Calu3 (cell line): ENCODE measurements at places on chromosomes 5 and 9. TPM values are rescaled to one million over a fixed set of nuclear protein-coding genes. Genes with fewer than 3 reads are reported as not detected.

Gene LOX
- 3.6 and 8.7 TPM in 2 replicates for total RNA-seq

Gene ANKRD33B
- total RNA-seq: 2.9 and 3.6 TPM in 2 replicates

Gene TUSC1
- 5.1 and 6.8 TPM in 2 replicates for total RNA-seq

Gene SLC24A2
- total RNA-seq: not detected in 2 replicates

Gene ARID3C
- total RNA-seq: not detected in 2 replicates

Gene SPINK6
- not detected in 2 replicates for total RNA-seq

Gene SYK
- total RNA-seq: 14.8 and 16.3 TPM in 2 replicates

Gene PCDHGA1
- 0.29 TPM in 1 of 2 replicates, not detected in the other for total RNA-seq

GRCh38 chr5:639253-639530 is 27.1 kb downstream of the CEP72 start:
- no peaks in the 10 kb centered on the region for H3K27me3 ChIP-seq
- no peak overlapping the region for H3K27ac ChIP-seq
- H3K4me1 ChIP-seq: no peaks in the 10 kb centered on the region
- peaks cover 19% of the 10 kb centered on the region for H3K36me3 ChIP-seq

DNA sequence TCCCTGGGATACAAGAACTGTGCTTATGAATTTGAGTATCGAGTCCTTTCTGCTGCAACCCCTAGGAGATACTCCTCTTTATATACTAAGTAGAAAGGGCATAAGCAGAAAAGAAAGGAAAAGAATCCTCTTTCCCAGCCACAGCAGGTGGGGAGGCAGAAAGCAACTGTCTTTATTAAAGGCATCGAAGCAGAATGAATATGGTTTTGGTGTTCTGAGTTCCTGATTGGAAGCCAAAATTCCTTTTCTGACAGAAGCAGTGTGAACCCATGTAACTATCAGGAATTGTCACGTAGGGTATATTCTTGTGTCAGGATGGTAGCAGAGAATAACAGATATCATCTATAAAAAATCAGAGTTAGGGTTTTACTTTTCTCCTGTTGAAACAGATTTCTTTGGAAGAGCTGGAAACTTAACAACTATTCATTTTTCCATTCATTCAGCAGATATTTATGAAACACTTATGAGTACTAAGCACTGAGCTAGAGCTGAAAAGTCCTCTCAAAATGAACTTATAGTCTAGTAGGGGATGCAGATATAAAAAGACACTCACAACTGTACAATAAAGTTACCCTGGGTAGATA is 96.5 kb upstream of the LHFPL2 start:
- no peak overlapping the region for H3K4me3 ChIP-seq
- no peaks in the 10 kb centered on the region for H3K36me3 ChIP-seq
- peaks cover 12% of the 10 kb centered on the region for H3K4me1 ChIP-seq
- H3K27me3 ChIP-seq: peaks cover 10% of the 10 kb centered on the region
- no peak for DNase-seq
- H3K27ac ChIP-seq: no peak overlapping the region

GRCh38 chr9:89798547-89799120 is 193.8 kb downstream of the GADD45G start:
- no peaks in the 10 kb centered on the region for H3K4me1 ChIP-seq
- H3K27me3 ChIP-seq: peaks cover 64% of the 10 kb centered on the region
- H3K36me3 ChIP-seq: no peaks in the 10 kb centered on the region
- DNase-seq: no peak

- H3K36me3 ChIP-seq: peaks cover 79% of the 10 kb centered on the region
- H3K4me1 ChIP-seq: peaks cover 30% of the 10 kb centered on the region
- peak overlapping the region; percentile 98 for H3K27ac ChIP-seq
These were observed 4.4 kb upstream of the NFIB start for GRCh38 chr9:14318361-14318760.

- no peak overlapping the region for H3K4me3 ChIP-seq
- H3K36me3 ChIP-seq: no peaks in the 10 kb centered on the region
- DNase-seq: no peak
- H3K4me1 ChIP-seq: peaks cover 14% of the 10 kb centered on the region
- H3K27me3 ChIP-seq: no peaks in the 10 kb centered on the region
These were observed 54.7 kb downstream of the FOXD1 start for GRCh38 chr5:73393611-73394489.

DNA sequence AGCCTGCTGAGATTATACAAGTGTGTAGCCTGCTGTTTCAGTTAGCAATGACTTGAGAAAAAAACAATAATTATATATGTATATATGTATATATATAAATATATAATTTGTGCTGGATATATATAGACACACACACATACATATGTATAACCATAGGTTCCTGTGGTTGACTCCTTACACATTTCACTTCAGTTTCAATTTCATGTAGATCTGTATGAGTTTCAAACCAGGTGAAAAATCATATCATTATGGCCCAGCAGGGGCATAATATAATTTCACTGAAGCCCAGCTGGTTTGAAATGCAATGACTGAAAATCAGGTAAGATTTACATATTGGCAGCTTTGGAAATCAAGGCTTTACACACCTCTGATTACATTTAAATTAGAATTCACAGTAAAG is 690.4 kb upstream of the CDH18 start:
- H3K27ac ChIP-seq: peak overlapping the region; percentile 84
- no peak for DNase-seq
- no peak overlapping the region for H3K4me3 ChIP-seq
- H3K36me3 ChIP-seq: no peaks in the 10 kb centered on the region

GRCh38 chr9:117768750-117769395 is 64.7 kb downstream of the TLR4 start:
- no peak overlapping the region for H3K27ac ChIP-seq
- no peak for DNase-seq
- H3K36me3 ChIP-seq: no peaks in the 10 kb centered on the region
- no peaks in the 10 kb centered on the region for H3K4me1 ChIP-seq

- no peak for DNase-seq
- no peak overlapping the region for H3K4me3 ChIP-seq
- no peaks in the 10 kb centered on the region for H3K36me3 ChIP-seq
- no peaks in the 10 kb centered on the region for H3K4me1 ChIP-seq
These were observed 169.2 kb downstream of the SAXO1 start for GRCh38 chr9:18863791-18864190.

DNA sequence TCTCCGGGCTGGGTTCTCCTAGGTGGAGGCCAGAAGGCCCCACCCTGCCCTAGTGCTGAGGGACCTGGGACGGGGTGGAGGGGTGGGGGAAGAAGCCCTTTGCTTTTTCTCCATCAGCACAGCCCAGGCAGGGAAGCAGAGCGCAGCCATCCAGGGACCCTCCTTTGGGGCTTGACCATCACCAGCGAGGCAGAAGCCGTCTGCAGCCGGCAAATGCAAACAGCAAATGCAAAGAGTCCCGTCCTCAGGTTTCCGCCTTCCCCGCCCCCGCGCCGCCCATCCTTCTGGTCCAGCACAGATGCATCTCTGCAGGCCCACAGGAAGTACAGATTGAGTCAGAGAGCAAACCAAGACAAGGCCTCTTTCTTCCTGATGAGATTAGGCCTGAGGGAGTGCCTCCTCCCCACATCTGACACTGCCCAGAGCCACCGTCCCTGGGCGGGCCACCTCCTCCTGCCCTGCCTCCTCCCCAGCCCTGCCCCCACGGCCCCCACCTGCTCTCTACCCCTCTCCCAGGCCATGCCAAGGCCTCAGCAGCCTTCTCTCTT is 23.4 kb downstream of the CORO2A start:
- peak overlapping the region; percentile 19 for H3K27ac ChIP-seq
- peaks cover 66% of the 10 kb centered on the region for H3K4me1 ChIP-seq
- peaks cover 18% of the 10 kb centered on the region for H3K36me3 ChIP-seq
- peak; percentile 65 for DNase-seq
- H3K27me3 ChIP-seq: no peaks in the 10 kb centered on the region

DNA sequence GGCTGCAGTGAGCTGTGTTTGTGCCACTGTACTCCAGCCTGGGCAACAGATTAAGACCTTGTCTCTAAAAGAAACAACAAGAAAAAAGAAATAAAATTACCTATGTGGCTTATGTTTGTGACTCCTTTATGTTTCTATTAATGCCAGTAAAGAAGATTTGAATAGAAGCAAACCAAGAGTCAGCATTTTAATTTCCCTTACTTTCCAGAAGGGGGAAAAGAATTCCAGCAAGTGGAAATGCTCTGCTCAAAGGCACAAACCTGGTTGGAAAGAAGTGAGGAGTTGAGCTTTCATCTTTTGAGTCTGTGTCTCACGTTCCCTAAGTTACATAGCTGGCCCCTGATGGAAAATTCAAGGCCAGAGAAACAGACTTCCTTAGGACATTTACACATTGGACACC is 23.6 kb upstream of the ELL2 start:
- H3K27me3 ChIP-seq: no peaks in the 10 kb centered on the region
- peaks cover 9% of the 10 kb centered on the region for H3K4me1 ChIP-seq
- no peak overlapping the region for H3K27ac ChIP-seq
- H3K4me3 ChIP-seq: no peak overlapping the region
- no peak for DNase-seq

DNA sequence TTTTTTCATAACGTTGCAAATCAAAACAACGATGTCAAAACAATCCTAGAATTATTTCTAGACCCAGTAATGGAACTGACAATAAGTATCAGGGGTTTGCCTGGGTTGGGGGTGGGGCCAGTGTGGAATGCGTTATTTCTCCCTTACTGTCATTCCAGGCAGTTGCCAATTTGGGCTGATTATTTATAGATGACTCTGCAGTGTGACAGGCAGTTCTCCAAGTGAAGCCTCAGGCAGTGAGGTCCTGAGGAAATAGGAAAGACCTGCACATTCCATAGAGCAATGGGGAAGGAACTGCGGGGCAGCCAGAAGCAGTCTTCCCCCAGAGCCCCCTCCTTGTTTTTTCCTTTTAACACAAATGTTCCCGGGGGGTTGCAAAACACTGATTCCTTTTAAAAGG is 179.0 kb downstream of the YTHDC2 start:
- H3K4me1 ChIP-seq: no peaks in the 10 kb centered on the region
- peaks cover 57% of the 10 kb centered on the region for H3K27me3 ChIP-seq
- H3K36me3 ChIP-seq: no peaks in the 10 kb centered on the region
- H3K27ac ChIP-seq: no peak overlapping the region
- H3K4me3 ChIP-seq: no peak overlapping the region

- H3K4me3 ChIP-seq: no peak overlapping the region
- no peaks in the 10 kb centered on the region for H3K27me3 ChIP-seq
- H3K36me3 ChIP-seq: no peaks in the 10 kb centered on the region
- no peaks in the 10 kb centered on the region for H3K4me1 ChIP-seq
- no peak overlapping the region for H3K27ac ChIP-seq
- no peak for DNase-seq
These were observed 523.0 kb downstream of the MTRR start for GRCh38 chr5:8391911-8392310.

DNA sequence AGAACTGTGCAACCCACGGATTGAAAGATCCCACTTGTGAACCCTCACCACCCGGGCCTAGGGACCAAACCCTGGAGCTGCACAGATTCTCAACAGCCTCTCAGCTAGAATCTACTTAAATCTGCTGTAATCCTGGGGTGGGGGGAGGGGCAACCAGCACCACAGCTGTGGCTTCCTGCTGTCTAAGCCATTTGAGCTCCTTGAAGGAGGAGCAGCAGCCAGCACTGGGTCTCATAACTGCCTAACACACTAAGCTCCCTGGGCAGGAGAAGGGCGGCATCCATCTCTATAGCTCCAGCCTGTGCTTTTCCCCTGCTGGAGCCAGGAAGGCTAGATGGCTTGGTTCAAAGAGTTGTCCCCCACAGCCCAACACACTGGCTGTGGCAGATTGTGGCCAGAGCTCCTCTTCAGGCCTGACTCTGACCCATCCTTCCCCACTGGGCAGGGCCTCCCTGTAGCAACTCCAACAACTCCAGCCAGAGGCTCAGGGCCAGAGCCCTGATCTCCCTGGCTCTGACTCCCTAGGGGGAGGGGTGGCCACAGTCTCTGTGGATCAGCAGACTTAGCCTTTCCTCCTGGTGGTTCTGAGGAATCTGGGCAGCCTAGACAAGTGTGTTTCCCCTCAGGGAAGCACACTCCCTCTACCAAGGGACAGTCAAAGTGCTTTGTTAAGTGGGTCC is 72.0 kb upstream of the C9orf72 start:
- DNase-seq: no peak
- no peaks in the 10 kb centered on the region for H3K4me1 ChIP-seq
- H3K27me3 ChIP-seq: no peaks in the 10 kb centered on the region
- no peak overlapping the region for H3K4me3 ChIP-seq

DNA sequence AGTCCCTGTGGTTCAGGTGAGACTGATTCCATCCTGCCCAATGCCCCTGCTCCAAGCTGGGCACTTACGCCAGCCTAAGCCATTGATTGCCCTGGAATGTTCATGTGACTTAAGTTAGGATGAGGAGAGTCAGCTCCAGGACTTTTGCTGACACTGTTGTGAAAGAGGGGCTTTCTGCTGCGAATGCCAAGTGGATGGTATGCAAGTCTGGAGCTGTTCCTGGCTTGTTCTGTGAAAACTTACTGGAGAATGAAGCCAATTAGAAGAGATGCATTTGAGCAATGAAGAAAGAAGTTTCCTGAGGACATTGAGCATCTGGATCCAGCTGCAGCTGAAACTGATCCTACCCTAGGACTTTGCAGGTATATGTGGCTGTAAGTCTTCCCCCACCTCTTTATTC is 61.2 kb upstream of the ZFR start:
- DNase-seq: no peak
- H3K27me3 ChIP-seq: peaks cover 90% of the 10 kb centered on the region
- H3K4me1 ChIP-seq: no peaks in the 10 kb centered on the region

- no peaks in the 10 kb centered on the region for H3K36me3 ChIP-seq
- H3K27me3 ChIP-seq: peaks cover 11% of the 10 kb centered on the region
- H3K27ac ChIP-seq: no peak overlapping the region
- DNase-seq: no peak
These were observed 277.2 kb upstream of the NR4A3 start for GRCh38 chr9:99544526-99544925.

DNA sequence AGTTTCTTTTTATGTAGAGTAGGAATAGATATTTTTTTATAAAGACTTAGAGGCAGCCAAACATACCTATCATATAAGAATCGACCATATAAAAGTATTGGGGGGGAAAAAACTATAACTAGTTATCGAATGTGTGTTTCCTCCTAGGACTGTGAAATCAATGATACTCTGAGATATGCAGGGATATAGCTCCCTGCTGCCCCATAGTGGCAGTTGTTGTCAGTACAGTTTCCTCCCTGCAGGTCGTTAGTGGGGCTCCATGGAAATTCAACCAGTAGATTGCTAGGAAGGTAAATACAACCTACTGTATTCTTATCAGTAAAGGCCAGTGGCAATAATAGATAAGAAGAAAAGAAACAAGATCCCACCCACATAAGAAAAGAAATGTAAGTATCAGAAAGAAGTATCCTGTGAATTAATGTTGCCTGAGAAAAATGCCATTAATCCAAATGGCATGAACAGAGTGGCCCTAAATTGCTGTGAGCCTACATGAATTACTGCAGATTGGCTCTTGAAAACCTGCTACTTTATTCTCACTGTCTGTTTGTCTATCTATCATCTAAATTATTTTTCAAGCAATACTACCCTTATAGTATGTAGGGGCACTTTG is 136.9 kb upstream of the FBN2 start:
- peaks cover 15% of the 10 kb centered on the region for H3K4me1 ChIP-seq
- DNase-seq: peak; percentile 76
- H3K36me3 ChIP-seq: no peaks in the 10 kb centered on the region
- no peaks in the 10 kb centered on the region for H3K27me3 ChIP-seq
- no peak overlapping the region for H3K27ac ChIP-seq

DNA sequence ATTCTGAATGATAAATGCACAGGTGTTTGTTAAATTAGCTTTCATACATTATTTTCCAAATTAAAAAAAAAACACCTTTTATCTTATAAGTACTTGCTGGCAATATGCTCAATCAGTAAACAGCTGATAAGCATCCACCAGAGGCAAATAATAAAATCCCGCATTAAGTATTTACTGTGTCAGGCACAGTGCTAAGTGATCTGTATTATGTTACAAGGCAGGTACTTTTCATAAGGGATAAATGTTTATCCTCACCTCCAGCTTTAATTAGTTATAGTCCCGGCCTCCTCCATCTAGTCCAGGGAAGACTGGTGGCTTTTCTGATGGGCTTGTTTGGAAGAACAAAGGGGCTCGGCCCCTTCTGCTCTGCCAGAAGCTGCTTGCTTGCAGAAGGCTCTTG is 40.1 kb downstream of the PFDN1 start:
- peaks cover 51% of the 10 kb centered on the region for H3K36me3 ChIP-seq
- no peak for DNase-seq
- H3K4me1 ChIP-seq: peaks cover 40% of the 10 kb centered on the region
- H3K27ac ChIP-seq: no peak overlapping the region
